ENCODE measurements at places on chromosomes 2 and 18. TPM values are rescaled to one million over a fixed set of nuclear protein-coding genes. Genes with fewer than 3 reads are reported as not detected.

The CRYGD gene
- total RNA-seq, result not detected

The SPP2 gene
- total RNA-seq, result not detected

The ANO7 gene
- total RNA-seq, result 0.50 TPM

The MYOM1 gene
- 0.26 TPM for total RNA-seq

The C1QL2 gene
- total RNA-seq, result not detected

The FHL2 gene
- total RNA-seq, result 120 TPM

The MEP1B gene
- total RNA-seq, result under 0.01 TPM

Measured in fibroblast of lung (primary cell).